NCI-H1436 treated with DMSO at 0.1 percent for 48 hours (cell line): ENCODE measurements at places on chromosomes 12 and 14.

GRCh38 chr14:80585506-80585835, 356.1 kb downstream of the CEP128 start:
- DNase-seq = no peak

DNA sequence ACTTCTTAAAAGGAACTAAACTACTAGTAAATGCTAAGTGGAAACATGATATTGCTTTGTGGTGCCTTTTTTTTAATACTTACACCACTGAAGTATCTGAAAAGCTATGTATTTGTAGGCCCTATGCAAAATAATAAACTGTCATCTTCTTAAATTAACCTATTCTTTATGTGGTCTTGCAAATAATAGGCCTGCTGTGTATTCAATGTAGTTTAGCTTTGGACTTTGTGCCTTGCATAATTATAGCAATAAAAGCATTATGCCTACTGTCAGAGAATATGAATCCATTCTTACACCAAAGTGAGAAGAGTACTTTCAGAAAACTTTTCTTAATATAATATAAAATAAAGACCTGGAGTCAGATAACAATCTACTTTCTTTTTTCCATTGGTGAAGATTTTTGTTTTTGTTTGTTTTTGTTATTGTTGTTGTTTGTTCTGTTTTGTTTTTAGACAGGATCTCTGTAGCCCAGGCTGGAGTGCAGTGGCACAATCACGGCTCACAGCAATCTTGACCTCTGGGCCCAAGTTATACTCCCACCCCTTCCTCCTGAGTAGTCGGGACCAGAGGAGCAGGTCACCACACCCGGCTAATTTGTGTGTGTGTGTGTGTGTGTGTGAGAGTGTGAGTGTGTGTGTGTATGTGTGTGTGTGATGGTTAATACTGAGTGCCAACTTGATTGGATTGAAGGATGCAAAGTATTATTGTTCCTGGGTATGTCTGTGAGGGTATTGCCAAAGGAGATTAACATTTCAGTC, 213.8 kb downstream of the SLC6A15 start:
- DNase-seq = no peak

DNA sequence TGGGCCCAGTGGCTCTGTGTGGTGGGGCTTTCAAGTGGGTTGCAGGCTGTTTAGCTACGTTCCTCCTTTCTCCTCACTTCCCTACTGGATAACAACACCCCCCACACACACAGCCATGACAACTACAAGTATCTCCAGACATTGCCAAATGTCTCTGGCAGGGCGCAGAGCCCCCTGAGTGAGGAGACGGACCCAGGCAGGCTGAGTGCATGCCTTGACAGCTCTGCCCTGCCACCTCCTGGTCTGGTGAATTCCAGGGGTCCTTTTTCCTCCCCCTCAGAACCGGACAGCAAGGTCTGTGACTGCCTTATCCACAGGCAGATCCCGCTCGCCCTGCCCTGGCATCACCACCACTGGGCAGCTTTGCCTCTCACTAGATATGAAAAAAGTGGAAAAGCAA, 276.5 kb downstream of the TMEM132C start:
- no peak for DNase-seq

DNA sequence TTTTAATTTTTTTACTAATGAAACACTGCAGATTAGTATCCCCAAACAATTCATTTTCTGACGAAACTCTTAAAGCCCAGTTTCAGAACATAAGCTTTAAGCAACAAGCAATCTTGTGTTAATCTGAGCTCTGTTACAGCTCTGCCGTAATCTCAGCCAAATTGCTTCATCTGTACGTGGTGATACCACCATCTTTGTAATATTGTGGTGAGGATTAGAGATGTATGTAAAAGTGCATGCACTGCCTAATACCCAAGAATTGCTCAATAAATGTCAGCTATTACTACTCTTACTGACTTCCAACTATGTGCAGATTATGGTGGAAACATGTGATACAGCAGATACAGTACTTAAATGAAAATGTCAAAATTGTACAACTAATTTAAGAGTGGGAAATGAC, 1.8 kb downstream of the AKAP5 start:
- DNase-seq = no peak

DNA sequence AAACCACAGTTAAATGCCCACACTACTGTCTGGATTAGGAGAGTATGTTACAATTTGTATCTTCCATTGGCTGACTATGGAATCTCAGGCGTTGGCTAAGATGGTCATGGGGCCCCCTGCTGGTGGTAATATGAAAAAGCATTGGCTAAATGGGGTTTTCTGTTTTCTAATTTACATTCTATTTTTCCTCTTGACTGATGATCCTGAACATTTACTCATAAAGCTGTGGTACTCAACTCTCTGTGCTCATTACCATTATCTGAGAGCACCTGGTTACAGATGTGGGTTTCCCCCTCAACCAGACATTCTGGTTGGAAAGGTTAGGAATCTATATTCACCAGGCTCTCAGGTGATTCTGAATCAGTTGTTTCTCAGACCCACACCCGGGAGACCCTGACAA, 64.8 kb downstream of the WSCD2 start:
- DNase-seq = no peak

DNA sequence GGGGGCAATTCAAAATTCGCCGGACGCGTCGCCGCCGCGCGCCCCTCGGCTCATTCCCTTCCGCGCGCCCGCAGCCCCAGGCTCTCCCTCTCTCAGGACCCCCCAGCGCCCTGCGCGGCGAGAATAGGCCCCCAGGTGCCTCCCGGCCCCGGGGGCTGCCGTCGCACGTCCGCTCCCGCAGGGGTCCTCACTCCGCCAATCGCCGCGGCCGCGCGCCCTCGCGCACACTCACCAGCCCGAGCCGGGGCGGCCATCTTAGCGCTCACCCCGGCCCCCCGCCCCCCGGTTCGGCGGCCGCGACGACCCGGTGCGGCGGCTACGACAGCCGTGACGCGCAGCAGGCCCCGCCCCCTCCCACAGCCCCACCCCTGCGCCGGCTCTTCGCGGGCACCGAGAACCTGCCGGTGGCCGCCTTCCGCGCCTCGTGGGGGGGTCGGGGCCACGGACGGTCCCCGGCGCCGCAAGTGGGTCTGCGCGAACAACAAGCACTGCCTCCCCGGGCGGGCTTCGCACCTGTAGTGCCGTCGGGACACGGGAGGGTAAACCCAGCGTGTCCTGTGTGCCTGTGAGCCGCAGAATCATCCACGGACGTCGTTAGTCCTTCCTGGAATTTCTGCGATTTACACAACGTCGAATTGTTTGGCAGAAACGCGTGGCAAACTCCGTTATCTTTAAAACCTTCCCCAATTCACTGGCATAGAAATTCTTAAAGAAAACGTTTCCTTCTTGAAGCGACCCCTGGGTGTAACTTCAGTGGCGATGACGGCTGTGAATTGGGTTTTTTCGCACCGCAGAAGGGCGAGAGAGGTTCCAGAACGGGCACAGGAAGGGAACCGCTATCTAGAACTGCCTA, 2.5 kb downstream of the USP44 start:
- no peak for DNase-seq

DNA sequence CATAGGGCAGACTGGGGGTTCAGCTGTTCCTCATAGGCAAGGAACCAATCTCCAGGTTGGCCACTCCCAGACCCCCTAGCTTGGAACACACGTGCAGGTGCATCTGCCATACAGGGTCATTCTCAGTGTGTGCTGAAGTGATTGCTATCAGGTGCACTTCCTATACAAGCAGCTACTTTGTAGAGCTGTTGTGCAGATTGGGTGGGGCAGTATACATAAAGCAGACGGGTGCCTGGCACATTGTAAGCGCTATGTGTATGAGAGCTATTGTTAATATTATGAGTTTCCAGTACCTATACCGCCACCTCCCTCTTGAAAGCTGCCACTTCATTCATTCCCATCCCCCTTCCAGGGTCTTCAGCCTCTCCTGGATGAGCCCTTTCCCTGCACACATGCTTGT, 17.3 kb downstream of the IRF2BPL start:
- DNase-seq = no peak

- no peak for DNase-seq
These were observed 9.5 kb downstream of the POMT2 start for GRCh38 chr14:77311217-77311616.

- DNase-seq = no peak
These were observed 172.0 kb upstream of the VASH1 start for GRCh38 chr14:76589246-76589645.

- DNase-seq = no peak
These were observed 28.6 kb upstream of the CACNA2D4 start for GRCh38 chr12:1947081-1947480.

DNA sequence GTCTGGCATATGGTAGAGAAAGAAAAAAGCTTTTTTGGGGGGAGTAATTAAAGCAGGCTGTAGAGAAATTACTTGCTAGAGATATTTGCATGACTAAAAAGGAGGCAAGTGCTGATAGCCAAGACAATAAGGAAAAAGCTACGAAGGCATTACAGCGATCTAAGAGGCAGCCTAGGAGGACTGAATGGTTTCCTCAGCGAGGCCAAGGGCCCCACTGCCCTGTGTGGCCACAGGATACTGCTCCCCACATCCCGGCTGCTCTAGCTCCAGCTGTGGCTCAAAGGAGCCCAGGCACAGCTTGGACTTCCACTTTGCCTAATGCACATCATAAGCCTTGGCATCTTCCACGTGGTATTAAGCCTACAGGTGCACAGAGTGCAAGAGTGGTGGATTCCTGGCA, 53.6 kb downstream of the LRRIQ1 start:
- no peak for DNase-seq

GRCh38 chr12:41188058-41188840, at the start of gene PDZRN4:
Gene PDZRN4 (plus strand): TSS chr12:41188320.
- DNase-seq = no peak

- no peak for DNase-seq
These were observed 20.0 kb upstream of the SOCS2 start for GRCh38 chr12:93552427-93552826.

DNA sequence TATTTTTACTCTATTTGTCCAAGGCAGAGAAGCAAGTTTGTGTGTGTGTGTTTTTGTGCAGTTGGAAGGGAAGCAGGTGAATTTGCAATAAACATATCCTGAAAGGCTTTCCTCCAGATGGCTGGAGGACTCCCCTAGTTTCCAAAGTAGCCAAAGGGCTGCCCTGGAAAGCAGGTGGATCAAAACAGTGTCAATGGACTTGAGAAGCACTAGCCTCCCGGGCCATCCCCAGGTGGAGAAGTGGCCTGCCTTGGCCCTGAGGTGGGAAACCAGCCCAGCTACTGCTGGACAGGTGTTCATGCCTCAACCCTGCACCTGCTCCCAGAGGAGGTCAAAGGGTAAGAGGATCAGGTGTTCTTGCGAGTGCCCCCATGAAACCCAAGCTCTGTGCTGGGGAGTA, 1046.9 kb downstream of the VRK1 start:
- no peak for DNase-seq

GRCh38 chr12:97235102-97235501, 227.5 kb upstream of the RMST start:
- no peak for DNase-seq

DNA sequence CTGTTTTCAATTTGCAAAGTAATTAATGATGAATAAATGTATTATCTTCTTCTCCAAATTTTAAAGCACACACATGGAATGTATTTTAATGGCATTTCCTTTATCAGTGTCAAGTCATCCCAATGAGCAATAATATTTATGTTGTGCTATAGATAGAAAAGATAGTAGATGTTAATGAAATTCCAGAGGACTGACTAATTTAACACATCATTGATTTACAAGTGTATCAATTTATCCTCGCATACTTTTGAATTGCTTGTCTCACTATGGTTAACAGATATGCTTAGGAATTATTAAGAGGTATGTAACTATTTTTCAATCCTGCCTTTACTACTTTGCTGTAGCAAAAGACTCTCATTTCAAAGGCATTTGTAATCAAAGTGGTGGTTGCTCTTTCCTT, 842.9 kb downstream of the SLC6A15 start:
- DNase-seq = no peak

- DNase-seq = no peak
These were observed 43.1 kb downstream of the PRKAB1 start for GRCh38 chr12:119710965-119711551.

DNA sequence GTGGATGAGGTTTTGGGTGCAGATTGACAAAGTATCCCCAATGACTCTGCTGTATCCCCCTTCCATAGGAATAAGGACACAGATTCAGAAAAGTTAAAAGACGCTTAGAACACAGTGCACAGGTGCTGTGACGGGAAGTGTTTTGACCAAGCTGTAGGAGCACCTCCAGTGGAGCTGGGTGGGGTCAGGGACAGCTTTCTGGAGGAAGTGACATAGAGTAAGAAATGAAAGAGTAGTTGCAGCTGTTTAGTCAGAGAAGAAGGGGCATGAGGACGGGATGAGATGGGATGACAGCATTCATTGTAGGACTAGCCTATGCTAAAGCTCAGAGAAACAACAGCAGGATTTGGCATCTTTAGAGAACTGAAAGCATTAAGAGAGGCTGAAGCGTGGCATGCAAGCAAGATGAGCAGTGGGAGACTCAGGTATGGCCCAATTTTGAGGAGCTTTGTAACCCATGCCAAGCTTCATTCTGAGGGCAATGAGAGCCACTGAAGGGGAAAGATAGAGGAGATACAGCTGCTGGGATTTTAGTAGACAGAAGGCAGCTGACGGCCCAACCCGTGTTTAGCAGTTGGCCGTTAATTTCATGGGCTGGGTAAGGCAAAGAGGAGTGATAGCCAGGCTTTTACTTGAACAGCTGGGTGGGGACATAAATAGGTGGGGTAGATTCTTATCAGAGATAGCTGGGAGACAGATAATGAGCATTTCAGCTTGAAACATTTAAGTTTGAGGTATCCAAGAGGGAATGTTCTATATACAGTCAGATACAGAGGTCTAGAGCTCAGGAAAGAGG, 131.8 kb upstream of the KRAS start:
- DNase-seq = no peak

DNA sequence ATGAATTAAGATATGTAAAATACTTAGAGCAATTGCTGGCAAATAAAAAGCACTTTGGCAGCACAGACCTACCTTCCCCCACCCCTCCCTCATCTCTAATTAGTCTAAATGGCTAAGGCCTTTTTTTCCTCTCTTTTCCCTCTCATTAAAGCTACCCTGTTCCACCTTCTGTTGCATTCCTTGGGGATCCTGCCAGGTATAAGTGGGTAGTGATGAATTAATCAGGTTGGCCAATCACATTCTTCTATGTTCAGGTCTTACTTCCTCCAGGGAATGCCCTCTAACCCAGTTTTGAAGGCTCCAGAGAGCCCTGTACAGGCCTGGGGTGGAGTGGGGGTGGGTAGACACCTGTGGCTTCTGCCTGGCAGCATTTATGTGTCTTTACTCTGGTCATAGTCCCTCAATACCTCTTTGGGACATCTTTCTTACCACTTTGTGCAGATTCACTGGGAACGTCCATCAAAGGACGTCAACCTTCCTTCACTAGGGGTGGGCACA, 28.4 kb downstream of the HSPB8 start:
- peak; percentile 30 for DNase-seq

GRCh38 chr14:67576216-67576955, 23.7 kb downstream of the PIGH start:
- no peak for DNase-seq
